LHCN-M2 (cell line): ENCODE measurements at places on chromosomes 12 and 14.

DNA sequence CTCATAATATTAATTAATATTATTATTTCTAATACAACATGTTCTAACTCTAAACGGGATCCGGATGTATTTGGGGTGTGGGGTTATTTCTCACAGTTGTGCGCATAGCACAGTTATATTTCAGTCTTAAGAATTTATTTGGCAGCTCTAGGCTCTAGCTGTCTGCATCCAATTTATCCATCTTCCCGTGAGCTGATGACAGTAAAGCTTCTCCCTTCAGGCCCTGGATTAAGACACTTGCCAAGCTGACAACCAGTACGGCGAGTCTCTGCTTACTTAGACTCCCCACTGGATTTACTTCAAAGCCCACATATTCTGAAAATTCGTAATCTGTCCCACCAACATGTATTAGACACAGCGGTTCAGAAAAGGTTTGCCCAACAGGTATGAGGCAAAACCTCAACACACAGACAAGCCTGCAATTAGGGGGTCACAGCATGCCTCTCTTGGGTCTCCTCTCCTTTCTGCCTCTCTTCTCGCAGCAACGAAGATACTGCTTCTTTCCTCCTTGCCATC is 232.9 kb upstream of the TMTC1 start:
- DNase-seq = no peak

DNA sequence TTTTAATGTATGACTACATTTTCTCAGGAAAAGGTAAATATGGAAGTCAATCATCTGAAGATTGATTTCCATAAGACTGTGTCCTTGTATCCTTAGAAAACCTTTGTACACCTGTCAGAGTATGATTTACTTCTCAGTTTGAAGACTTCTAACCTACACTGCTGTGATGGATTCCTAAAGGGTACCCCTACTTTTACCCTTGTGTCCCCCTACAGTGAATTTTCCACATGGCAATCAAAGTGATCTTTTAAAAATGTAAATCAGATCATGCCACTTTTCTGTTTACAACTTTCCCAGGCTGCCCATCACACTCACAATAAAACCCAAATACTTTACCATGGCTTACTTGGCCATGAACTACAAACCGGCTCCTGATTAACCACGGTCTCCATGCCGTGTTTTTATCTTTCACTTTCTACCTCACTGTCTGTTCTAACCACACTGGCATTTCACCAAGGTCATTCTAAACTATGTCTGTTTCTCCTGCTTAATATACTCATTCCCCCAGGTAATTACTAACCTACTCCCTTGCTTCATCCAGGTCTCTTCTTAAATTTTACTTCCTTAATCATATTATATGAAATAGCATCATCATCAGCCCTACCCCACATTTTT is 8.1 kb downstream of the DNAI7 start:
- DNase-seq = peak; percentile 6

DNA sequence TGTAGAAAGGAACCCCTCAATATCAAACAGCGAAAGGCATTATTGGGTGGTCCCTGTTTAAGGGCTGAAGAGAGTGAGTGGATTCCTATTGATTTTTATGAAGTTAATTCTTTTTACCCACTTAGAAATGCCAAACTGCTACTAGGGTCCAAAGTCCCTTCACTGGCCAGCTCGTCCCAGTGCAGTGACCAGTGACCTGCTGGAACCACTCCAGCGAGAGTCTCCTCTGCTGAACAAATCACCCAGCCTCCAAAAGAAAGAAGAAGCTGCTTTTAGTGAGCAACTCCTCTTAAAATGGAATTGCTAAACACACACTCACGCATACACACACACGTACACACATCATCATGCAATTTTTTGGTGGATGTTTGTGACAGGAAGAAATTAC is 198.2 kb upstream of the PLEKHG7 start:
- DNase-seq = no peak

- DNase-seq = peak; percentile 82
These were observed 3.3 kb downstream of the LRIG3 start for GRCh38 chr12:58916921-58917511.

DNA sequence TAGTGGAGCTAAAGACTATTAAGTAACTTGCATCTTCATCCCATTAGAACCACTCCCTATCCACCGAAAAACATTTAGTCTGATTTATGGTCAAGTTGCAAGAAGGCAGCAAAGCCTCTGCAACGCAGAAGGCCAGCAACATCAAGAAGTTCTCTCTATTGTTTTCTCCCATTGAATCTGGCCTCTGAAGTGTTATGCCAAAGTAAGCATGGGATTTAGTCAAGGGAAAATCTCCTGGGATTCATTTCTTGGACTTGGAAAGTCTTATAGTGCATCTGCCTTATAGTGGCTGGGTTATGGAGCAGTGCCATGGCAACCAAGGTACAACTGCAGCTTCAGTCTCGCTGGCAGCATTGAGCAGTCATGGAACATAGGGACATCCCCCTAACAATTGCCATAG is 87.7 kb upstream of the KRR1 start:
- peak; percentile 34 for DNase-seq

GRCh38 chr12:2963154-2963759 is 4.1 kb downstream of the TEAD4 start:
- no peak for DNase-seq

- no peak for DNase-seq
These were observed 302.7 kb downstream of the CEP128 start for GRCh38 chr14:80638620-80639515.

DNA sequence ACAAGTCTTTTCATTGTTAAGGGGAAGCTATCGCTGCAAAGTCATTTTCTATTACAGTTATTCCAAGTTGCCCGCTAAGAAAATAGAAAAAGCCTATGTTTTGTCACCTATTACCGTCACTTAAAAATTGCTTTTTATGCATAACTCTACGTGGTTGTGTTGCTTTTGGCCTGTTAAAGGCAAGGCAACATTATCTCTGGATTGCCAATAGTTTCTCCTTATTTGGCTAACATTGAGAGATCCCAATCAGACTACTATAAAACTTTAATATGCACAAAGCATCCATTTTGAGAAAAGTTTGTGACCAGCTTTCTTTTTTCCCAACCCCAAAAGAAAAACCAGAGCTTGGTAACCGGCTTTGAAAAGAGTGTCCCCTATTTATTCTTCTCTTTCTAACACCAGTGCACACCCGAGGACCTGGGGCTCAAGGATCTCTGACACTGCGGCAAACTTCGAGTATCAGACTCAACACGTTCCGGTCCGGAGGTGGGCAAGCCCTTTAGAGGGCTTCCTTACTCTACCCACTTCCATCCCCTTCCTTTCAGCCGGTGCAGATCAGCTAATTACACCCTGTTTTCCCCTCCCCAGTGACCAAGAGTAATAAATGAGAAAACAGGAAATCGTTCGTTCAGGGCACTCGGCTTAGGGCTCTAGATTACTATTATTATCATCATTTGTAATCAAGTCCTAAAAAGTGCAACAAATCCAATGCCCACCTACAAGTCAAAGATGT is 1.2 kb downstream of the PPP1R12A start:
- peak; percentile 7 for DNase-seq

DNA sequence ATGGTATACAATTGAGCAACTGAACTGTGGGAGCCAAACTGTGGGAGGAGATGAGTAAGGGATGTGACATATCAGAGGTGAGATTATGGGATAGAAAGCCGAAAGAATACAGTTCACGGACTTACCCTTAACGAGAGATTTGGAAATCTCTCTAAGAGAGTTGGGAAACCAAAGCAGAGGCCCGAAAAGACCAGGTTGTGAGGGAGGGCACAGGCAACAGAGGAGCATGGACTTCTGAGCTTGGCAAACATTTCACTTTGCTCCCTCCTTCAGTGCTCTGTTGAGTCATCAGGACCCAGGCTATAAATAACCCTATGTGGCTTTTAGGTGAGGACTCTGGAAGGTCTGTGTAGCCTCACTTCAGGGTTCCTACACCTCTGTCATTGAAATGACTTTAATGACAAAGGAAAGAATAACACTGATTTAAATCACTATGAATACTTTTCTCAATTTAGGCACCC is 120.6 kb downstream of the TGFB3 start:
- DNase-seq = peak; percentile 58

GRCh38 chr12:68440068-68440581 is 108.0 kb upstream of the MDM1 start:
- peak; percentile 58 for DNase-seq

DNA sequence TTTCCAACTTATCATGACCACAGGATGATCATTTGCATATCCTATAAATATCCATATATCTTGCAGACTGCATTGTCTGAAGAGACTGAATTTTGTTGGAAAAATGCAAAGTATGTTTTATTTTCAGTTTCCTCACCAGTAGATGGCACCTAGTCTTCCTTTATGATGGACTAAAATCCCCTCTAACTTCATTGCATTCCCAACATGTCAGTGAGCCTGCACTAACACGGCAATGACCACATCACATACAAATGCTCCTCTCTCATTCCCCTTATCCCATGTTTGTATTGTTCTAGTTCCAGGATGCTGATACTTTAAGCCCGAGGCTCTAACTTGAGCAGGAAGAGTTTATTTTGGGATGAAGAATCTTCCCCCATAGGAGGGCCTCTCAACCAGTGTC is 24.7 kb upstream of the MYBPC1 start:
- peak; percentile 42 for DNase-seq

- DNase-seq = no peak
These were observed 426.7 kb downstream of the RAD51B start for GRCh38 chr14:68246074-68246785.

- no peak for DNase-seq
These were observed 1.5 kb upstream of the OTX2 start for GRCh38 chr14:56811593-56812363.

DNA sequence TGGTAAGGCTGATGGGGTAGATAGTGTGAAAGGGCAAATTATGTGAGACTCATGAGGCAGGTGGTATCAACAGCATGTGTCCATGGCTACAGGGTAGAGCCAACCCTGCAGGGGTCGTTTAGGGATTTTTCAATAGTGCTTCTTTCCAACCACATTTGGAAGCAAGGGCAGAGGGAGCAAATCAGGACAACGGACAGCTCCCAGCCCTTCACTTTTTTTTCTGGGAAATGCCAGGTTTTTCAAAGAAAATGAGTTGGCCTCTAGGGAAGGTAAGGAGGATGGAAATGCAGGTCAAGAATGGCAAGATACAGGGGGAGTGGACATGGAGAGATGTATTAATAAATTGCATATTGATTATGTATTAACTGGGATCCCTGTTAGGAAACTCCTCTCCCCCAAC is 4.9 kb upstream of the CMA1 start:
- DNase-seq = peak; percentile 3

DNA sequence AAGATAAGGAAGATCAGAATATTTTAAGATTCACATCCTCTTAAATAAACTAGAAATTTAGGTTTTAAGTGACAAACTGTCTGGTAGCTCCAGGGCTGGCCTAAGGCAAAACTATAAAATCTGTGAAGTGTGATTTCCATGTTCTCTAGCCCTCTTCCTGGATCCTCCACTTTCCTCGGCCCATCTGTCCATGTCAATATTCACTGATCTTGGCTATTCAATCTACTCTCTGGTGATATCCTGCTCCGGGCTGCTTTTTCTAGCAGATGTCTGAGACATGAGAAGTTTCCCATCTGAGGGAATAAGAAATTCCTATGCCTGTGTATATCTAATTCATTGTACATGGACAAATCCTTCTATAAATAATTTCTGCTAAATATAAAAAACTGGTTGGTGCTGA is 500.4 kb downstream of the GALC start:
- DNase-seq = no peak

DNA sequence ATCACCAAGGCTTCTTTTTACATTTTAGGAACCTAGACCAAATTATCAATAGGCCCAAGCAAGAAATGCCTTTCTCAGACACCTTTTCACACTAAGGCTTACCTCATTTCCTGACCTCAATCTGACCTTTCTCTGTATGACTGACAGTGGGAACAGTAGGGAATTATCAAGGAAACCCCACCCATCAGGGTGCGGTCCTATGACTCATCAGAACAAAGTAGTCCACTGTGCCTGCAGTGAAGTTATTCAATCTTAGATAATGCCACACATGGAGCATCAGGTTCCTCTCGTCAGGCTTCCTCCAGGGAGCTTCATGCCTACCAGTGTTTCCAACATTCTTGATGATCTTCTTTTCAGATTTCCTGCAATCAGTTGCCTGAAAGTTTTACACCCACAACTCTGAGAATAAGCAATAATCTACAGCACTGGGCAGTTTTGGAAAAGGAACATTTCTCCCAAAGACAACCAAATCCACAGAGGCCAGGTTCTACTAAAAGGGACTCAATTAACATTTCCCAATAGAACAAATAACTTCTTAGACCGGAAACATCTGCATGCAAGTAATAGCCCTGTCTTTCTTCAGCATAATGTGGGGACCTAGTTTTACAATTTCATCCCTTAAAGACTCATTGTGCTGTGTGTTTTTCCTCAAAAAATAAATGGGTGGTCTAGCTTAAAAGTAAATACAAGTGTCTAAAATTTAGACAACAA is 35.9 kb upstream of the TMTC2 start:
- peak; percentile 25 for DNase-seq

DNA sequence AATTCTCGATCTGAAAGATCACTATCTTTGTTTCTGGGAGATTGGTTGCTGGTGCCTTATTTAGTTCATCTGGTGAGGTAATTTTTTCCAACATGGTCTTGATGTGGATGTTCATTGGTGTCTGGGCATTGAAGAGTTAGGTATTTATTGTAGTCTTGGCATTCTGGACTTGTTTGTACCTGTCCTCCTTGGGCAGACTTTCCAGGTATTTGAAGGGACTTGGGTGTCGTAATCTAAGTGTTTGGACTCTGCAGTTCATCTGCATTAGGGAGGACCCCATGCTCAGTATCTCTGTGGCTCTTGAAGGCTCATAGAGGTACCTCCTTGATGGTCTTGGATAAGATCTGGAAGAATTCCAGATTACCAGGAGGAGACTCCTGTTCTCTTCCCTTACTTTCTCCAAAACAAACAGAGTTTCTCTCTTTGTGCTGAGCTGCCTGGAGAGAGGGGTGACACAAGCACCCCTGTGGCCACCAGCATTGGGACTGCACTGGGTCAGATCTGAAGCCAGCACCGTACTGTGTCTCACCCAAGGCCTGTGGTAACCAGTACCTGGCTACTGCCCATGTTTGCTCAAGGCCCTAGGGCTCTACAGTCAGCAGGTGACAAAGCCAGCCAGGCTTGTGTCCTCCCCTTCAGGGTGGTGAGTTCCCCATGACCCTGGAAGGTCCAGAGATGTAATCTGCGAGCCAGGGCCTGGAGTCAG is 5.3 kb downstream of the A2ML1 start:
- DNase-seq = no peak
